ENCODE measurements at places on chromosomes 13 and 19.

DNA sequence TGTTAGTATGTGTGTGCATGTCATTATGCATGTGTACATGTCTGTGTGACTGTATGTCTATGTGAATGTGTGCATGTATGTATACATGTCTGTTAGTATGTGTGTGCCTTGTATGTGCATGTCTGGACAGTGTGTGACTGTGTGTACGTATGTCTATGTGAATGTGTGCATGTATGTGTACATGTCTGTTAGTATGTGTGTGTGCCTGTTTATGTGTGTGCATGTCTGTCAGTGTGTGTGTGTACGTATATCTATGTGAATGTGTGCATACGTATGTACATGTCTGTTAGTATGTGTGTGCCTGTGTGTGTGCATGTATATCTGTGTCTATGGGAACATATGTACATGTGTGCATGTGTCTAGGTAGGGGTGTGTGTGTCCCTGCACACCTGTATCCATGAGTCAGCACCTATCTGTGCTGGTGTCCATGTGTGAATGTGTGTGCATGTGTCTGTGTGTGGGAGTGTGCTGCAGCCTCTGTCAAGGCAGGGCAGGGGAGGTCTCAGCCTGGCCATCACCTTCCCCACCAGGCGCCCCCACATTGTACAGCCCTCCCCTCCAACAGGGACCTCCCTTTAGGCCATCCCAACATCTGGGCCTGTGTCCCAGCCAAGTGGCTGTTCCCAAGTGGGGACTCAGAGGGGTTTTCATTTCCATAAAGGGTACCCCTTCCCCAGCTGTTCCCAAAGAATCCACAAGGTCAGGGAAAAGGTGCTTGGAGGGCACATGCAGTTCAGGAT lies 4.4 kb downstream of the GAS6 start:
- peak; percentile 11 for DNase-seq

- DNase-seq = no peak
Measured at GRCh38 chr19:31543456-31543855, 194.2 kb upstream of the TSHZ3 start.

DNA sequence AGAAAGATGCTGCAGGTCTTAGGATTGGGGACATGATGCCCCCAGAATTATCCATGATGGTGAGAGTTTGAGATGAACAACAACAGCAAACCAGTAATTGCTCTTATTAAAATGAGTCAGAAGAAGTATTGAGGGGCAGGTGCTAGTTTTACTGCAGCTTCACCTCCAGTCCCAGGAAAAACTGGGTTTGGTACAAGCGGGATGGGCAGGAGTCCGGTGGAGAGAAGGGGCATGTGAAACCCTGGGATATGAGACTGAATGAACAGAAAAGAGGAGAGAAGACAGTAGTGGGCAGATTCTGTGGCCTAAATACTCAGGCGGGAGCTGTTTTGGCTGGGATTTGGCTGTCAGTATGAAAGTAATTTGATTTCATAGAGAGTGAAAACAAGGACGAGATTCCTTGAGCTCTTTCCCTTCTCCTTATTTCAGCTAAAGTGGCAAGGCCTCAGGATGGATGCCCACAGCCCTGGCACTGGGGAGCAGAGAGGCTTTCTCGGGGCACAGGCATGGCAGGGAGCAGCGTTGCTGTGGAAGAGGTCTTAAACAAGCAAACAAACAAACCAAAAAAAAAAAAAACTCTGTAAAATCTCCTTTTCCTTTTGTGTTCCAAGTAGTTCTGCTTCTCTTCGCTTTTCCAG lies 30.7 kb downstream of the NFIX start:
- no peak for DNase-seq

DNA sequence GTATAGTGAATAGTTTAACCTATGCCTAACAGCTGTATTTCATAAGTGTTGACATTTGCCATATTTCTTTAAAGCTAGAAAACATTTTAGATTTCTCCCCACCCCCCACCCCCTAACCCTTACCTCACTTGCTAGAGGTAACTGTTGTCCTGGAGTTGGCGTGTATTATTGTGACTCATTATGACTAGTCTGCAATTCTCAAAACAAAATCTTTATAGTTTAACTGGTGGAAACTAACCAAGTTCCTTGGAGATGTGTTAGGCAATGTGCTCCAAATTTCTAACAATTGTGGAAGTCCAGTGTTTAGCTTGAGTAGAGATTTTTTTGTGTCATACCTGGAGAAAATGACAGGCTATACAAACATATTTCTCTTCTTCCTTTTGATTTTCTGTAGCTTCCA lies 38.0 kb downstream of the KCTD4 start:
- no peak for DNase-seq

DNA sequence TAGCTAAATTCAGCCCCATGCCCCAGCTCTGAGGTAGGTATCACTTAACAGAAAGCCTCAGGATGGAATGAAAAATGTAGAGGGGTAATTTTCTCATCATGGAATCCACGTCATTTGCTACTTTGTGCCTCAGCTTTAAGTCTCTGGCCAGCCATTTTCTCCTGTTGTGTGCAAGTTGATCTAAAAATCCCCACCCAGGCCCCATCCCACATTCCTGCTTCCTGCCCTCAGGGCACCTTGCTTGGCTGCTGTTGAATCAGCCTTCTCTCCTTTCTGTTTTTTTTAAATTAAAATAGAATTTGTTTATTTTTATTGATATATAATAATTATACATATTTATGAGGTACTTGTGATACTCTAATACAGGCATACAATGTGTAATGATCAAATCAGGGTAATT lies 179.9 kb upstream of the TSHZ3 start:
- DNase-seq = no peak

GRCh38 chr13:60759499-60759898 lies 362.5 kb downstream of the TDRD3 start:
- DNase-seq = no peak

GRCh38 chr13:32036757-32037156 lies 5.2 kb downstream of the FRY start:
- DNase-seq = no peak

GRCh38 chr19:23512151-23512925 lies 117.1 kb upstream of the ZNF91 start:
- peak; percentile 87 for DNase-seq

DNA sequence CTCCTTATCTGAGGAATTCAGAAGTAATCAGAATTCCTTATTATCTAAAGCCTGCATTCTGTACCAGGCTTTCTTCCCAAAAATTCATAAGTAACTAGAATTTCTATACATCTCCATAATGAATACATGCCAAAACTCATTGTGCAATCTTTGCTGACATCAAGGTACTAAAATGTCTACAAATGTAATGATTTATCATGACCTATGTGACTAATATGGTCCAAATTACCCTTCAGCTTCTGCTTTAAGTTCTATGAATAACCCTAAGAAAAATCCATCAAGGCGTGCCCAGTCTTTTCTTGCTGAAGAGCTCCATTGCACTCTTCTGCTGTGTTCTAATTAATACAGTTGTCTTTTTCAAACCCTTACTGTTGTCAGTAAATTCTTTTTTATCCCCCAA lies 58.5 kb upstream of the SLITRK1 start:
- DNase-seq = no peak

DNA sequence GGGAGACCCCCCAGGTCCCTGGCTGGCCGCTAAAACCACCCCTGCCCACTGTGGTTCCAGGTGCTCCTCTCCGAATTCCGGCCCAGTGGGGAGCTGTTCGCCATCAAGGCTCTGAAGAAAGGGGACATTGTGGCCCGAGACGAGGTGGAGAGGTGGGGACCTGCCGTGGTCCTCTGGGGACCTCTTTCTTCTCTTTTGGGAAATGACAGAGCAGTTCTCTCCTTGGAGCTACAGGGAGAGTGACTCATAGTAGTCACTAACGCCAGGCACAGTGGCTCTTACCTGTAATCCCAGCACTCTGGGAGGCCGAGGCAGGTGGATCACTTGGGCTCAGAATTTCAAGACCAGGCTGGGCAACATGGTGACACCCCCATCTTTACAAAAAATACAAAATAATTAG lies 7.3 kb downstream of the PTGER1 start:
- DNase-seq = no peak

DNA sequence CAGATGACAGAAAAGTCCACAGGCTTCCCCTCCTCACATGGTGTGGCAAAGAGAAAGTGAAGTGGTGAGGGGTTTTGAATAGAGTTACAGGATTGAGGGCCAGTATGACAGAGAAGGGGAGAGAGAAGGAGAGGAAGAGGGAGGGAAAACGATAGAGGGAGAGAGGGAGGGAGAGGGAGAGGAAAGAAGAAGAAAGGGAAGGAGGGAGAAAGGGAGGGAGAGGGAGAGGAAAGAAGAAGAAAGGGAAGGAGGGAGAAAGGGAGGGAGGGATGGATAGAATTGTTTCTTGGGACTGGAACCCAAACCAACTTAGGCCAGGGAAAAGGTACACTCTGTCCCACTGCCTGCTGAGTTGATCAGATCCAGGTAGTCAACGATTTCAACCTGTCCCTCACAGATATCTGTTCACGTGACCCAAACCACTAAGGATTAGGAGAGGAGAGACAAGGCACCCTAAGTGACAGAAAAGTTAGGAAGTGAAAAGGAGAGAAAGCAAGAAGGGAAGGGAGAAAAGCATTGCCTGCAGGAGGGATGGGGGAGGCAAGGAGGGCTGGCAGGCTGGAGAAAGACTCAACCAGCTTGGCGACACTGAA lies 8.1 kb upstream of the IGFL3 start:
- DNase-seq = no peak

- no peak for DNase-seq
Measured at GRCh38 chr19:29514525-29515232, 11.1 kb upstream of the VSTM2B start.
